Osteoblast (primary cell): ENCODE measurements at places on chromosomes 6 and 20.

DNA sequence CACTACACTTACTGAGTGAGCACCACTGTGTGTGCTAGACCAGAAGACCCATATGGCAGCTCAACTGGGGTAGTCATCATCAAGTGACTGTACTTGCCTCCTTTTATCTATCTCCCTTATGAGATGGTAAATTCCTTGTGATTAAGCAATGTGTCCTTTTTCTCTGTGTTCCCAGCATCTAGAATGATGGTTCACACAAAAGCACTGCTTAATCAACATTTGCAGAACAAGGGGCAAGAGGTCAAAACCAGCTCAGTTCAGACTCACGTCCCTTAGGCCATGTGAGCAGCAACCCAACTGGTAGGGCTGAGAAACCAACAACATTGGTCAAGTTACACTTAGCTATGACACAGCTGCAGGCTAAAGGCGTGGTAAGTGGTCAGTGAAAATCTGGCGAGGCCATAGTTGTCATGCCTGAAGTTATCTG, 10.0 kb downstream of the TRAM2 start:
- peak; percentile 93 for DNase-seq

DNA sequence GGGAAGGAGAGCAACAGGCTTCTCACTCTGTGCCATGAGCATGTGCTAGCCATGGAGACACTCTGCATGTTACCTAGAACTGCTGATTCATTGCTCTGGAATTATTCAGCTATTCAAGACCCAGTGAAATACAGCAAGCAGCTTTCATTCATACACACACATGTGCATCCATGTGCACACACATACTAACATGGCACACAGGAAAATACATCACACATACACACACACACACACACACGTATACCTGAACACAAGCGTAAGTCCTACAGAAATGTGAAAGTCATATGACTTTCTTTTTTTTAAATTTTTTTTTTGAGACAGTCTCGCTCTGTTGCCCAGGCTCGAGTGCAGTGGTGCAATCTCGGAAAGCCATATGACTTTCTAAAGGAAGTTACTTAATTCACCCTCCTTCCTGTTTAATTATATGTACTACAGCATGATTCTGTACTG, 108.2 kb upstream of the NFATC2 start:
- no peak for DNase-seq

DNA sequence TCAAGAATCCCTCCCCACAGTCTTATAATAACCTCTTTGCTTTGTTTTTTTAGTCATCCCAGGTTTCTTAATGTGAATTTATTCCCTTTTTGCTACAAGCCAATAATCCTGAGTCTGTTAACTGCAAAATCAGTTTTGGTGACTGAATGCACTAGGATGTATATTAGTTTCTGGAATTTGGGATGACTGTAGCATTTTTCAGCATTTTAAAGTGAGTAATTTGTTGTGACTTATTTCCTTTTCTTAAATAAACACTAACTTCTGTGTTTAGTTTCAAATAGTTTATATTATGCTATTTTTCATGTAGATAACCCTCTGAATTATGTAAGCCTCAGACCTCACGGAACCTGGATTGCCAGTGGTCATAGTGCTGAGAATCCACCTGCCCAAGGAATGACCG, 5.5 kb downstream of the CST1 start:
- peak; percentile 22 for DNase-seq

- peak; percentile 64 for DNase-seq
Measured at GRCh38 chr20:61280217-61280980, 28.3 kb downstream of the CDH4 start.

DNA sequence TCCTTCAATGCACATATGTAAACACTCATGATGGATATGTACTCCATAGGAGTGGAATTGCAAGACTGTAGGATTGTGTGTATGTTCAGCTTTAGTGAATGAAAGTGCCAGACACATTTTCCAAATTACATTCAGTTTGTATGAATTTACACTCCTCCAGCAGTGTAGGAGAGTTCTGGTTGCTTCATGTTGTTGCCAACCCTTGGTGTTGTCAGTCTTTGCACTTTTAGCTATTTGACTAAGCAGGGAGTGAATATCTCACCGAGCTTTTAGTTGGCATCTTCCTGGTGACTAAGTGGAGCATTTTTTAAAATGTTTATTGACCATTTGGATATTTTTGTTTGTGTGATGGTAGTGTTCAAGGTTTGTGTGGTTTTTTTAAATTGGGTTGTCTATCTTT, 23.9 kb downstream of the NKX2-4 start:
- DNase-seq: no peak

- peak; percentile 48 for DNase-seq
Measured at GRCh38 chr6:159729598-159730331, 2.5 kb downstream of the WTAP start.

DNA sequence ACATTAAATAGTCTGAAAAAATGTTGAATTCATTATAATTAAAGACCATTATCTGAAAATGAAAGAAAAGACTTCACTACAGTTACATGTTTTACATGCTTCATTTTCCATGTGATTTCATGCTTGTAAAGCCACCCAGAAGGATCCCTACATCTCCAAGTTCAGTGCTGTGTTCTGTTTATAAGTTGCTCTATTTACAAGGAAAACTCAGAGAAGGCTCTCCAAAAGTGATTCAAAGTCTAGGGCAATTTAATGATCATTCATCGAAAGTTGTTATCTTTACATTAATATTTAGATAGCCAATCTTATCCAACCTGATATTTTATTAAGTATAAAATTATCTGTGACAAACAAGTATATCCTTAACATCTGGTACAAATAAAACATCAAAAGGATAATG, 494.9 kb upstream of the RNF217 start:
- DNase-seq: no peak

GRCh38 chr20:9660236-9660868, 146.0 kb downstream of the LAMP5 start:
- DNase-seq: no peak

- DNase-seq: no peak
Measured at GRCh38 chr20:31572042-31572700, 32.9 kb upstream of the ID1 start.

GRCh38 chr6:6420107-6420506, 99.6 kb upstream of the F13A1 start:
- no peak for DNase-seq
